ENCODE measurements at places on chromosomes 13 and 19.

- DNase-seq = no peak
Observed at GRCh38 chr19:18226956-18227780, 930 bp upstream of the PDE4C start.

GRCh38 chr13:41833831-41834230 lies 127.1 kb downstream of the VWA8 start:
- DNase-seq = no peak

GRCh38 chr13:20840568-20840967 lies 62.0 kb downstream of the XPO4 start:
- no peak for DNase-seq

GRCh38 chr19:49875857-49876421 lies 1.2 kb downstream of the AKT1S1 start:
- DNase-seq = no peak

GRCh38 chr13:74132776-74133656 lies 1.2 kb downstream of the KLF12 start:
- DNase-seq = peak; percentile 72

DNA sequence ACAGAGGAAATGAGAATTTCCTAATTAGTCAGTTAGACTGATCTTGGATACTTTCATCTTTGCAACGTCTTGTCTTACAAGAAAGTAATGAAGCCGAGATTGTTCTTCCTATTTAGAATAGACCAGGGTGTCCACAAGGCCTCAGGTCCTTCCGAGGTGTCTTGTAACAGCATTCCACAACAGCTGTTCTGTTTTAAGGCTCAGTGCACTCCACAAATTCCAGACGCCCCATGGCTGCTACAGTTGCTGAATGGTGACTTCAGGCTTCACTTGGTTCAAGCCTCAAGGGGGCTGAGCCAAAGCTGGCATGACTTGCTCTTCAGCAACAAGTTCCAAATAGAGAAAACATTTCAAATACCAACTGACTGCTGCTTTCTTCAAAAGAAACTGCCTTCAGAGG lies 143.4 kb downstream of the SHISA2 start:
- DNase-seq = no peak

DNA sequence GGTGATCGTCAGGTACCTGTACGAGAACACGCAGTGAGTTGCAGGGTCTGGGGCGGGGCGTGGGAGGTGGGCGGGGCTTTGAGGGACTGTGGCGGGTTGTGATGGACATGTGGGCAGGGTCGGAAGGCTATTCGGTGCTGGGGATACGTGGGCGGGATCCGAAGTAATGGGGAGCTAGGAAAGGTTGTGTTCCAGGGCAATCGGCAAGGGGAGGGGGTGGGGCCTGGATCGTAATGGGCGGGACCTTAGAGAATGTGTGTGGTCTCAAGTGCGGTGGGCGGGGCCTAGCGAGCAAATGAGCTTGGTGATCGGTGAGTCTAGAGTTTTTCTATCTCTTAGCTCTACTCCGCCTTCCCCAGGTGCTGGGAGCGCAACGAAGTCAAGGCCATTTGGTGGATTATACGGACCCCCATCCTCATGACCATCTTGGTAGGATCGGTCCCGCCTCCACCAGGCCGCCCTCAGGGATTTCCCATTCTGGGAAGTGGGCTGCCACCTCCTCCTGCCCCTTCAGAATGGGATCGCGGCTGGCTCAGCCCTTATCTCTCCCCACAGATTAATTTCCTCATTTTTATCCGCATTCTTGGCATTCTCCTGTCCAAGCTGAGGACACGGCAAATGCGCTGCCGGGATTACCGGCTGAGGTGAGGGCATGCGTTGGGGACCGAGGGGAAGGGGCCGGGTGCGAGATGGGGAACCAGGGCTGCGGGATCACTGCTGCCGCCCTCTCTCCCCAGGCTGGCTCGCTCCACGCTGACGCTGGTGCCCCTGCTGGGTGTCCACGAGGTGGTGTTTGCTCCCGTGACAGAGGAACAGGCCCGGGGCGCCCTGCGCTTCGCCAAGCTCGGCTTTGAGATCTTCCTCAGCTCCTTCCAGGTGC lies 9.6 kb downstream of the GIPR start:
- DNase-seq = peak; percentile 78

GRCh38 chr13:38941353-38941945 lies 49.2 kb downstream of the STOML3 start:
- no peak for DNase-seq

DNA sequence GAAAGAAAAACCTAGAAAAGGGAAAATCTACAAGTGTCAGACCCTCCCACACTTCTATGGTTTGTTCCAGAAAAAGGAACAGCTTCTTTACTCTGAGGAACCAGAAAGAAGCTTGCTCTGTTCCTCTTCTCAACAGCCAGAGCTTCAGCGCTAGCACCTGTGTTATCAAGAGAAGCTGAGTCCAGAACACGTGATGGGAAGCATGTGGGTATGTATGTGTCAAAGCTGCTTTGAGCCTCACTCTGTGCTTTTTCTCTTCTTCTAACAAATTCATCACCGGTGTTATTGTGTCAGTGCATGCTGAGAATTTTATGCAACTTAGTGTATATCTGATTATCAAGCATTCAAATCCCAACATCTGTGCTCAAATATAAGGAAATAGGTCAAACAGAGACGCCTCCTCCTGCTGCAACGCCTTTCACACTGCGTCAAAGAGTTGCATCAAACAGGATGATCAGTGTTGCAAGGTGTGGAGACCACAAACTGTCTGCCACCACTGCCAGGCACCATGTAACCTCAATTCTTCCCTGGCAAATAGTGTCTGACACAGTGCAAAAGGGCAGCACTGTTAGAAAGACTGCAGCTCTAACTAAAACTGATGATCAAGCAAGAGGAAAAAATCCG lies 83.9 kb downstream of the LRRC63 start:
- peak; percentile 85 for DNase-seq

DNA sequence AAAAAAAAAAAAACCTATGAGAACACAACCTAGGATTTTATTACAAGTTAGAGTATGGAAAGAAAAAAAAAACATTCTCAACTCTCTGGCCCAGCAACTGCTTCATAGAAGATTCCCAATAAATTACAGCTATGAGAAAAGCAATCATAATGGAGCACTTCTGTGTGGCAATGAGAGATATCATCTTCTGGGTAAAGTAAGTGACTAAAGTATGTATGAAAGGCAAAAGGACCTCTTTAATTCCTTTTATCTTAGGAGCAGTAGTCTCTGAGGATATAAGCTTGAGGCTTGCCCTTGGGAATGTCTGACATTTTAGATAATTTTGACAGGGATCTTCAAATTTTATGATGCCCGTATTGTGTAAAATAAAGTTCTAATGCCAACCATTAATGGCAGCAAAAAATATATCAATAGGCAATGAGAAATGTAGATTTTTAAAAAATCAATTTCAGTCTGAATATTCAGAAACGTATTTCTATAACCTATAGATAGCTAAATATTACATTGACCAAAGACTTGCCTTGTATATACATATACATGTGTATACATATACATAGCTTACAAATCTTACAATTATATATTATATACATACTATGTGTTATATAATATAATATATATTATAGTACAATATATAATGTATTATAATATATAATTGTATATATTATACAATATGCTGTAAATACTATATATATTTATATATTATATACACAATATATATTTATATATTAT lies 823.9 kb upstream of the SLITRK1 start:
- DNase-seq = no peak

DNA sequence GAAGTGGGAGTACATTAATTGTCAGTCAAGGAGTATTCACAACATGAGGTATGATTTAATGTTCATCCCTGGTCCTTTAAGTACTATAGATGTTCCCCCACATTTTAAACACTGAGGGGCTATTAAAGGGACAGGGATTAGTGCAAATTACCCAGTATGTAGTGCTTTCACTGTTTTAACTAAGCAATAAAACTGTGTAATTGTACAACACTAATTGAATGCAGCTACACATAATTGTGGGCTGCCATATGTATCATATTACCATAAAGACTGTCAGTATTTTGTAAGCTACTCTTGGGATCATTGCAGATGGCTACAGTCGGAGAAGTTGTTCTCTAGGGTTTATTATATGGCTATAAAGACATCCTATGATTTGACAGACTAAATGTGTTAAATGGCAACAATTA lies 316.6 kb downstream of the DCLK1 start:
- no peak for DNase-seq

GRCh38 chr19:38684078-38684861 lies 36.8 kb downstream of the ACTN4 start:
- peak; percentile 50 for DNase-seq

GRCh38 chr13:101341464-101341863 lies 74.8 kb downstream of the NALCN start:
- no peak for DNase-seq

DNA sequence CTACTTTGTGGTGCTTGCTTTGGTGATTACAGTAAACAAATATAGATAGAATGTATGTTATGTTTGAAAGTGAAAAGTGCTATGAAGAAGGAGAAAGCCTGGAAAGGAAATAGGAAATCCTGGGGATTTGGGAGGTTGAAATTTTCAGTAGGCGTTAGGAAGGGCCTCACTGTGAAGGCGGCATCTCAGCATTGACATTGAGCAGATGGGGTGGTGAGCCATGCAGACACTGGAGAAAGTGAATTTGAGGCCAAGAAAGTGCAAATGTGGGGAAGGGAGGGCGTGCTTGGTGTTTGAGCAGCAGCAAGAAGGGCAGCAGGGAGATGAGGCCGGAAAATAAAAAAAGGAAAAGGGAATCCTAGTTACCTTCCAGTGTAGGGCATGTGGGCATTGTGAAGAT lies 20.3 kb downstream of the SOX21 start:
- no peak for DNase-seq

DNA sequence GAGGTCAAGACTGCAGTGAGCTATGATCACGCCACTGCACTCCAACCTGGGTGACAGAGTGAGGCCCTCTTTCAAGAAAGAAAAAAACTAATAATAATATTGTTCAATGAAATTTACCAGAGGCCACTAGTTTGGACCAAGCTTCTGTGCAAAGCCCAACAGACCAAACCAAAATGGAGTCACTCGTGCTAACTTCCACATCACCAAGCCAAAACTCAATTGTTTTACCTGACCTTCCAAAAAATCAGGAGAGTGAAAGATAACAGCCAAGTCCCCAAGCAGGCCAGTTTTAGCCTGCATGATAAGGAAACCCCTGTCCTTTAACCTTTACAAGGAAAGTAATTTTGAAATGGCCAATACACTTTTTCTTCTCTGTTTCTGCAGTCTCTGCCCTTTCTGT lies 20.0 kb downstream of the LYPD3 start:
- no peak for DNase-seq

DNA sequence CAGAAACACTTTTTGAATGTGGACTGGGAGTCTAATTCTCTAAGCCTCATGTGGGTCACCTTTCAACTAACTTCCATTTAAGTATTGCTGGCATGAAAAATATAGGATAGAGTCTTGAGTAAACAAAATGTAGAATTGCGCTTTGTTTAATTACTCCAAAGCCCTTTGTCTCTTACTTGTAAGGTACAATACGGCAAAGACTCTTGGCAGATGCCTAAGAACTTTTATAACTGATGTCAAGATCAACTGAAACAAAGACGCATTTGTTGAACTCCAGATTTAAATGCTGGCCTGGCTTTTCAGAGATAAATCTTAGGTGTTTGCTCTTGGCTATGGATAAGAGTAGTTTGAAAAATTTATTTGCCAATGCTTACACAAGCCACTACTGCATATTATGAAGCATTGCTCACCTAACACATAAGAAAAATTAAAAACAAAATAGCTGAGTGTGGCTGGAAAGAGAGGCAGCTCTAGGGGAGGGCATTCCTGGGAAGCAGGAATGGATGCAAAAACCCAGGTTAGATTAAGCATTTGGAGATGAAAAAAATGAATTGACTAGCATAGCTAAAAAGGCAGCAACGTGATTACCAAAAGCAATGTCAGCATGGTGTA lies 107.3 kb upstream of the STARD13 start:
- no peak for DNase-seq

DNA sequence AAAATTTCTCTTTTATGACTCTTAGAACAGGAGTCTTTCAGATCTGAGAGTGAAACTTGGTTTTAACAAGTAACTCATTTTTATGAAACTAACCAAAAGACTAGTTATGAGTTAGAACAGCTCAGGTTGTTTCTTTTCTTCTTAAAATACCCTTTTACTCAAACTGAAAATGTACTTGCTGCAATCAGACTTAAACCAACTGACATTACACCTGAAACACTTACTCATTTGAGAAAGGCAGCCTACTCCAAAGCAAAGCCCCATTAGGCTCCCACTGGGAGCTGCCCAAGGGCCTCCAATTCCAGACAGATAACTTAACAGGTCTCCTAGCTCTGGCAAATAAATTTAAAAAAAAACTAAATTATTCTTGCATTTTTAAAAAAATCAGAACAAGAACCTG lies 3.6 kb downstream of the FOXO1 start:
- no peak for DNase-seq

DNA sequence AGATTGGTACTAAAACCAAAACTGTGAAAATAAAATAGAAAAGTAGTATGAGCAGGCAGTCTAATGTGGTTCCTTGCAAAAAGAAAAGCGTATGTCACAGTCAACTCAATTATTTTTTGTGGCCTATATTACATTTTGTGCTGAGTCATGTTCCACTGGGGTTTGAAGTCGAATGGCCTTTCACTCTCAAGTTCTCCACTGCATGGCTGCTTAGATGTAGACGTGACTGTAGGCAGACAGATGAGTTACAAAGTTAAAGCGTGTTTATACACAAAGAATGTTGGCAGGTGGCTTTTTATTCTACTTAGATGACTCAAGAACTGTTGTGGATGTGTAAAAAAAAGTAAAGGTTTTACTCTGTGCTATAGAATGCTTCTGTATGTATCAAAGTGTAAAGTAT lies 133.9 kb downstream of the SLITRK6 start:
- DNase-seq = no peak

DNA sequence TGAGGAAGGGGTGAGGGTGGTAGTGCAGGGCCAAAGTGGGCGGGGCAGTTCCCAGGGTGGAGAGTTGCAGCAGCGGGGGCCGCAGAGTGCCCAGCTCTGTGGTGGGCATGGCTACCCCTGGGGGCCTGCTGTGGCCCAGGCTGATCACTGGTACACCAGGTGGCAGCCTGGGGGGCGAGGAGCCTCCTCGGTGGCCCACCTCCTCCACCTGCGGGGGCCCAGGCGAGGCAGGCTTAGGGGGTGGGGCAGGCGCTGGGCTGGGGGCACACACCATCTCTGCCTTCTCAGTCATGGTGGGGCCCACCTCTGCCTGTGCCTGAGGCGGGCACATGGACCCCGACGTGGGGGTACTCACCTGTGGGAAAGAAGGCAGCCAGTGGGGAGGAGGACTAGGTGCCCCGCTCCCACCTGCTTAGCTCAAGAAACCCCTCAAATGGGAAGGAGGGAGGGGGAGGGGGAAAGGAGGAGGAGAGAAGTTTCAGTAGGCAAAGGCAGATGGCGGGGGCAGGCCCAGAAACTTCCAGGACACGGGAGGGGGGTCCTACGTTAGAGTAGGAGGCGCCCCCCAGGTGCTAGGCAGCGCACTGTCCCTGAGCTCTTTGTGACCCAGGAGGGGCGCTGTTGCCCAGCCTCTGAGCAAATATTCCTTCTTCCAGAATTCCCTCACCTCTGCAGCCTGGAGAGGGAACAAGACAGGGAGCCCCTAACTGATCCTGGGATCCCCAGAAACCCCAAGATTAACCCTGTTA lies 1.6 kb downstream of the LYL1 start:
- no peak for DNase-seq

Measured in CD4-positive, alpha-beta memory T cell (primary cell).